ENCODE measurements at places on chromosomes 2 and 18. TPM values are rescaled to one million over a fixed set of nuclear protein-coding genes. Genes with fewer than 3 reads are reported as not detected.

C1QL2 gene
- not detected for total RNA-seq

TMEM247 gene
- total RNA-seq = not detected

MC2R gene
- not detected for total RNA-seq

STK16 gene
- 14.5 TPM for total RNA-seq

TAF4B gene
- total RNA-seq = 1.8 TPM

NR4A2 gene
- 0.25 TPM for total RNA-seq

CDCA7 gene
- 4.0 TPM for total RNA-seq

Data from dermis microvascular lymphatic vessel endothelial cell (primary cell).